ENCODE measurements at places on chromosomes 7 and 10.

- DNase-seq: no peak
These were observed 27.6 kb upstream of the PRPF18 start for GRCh38 chr10:13559124-13559700.

DNA sequence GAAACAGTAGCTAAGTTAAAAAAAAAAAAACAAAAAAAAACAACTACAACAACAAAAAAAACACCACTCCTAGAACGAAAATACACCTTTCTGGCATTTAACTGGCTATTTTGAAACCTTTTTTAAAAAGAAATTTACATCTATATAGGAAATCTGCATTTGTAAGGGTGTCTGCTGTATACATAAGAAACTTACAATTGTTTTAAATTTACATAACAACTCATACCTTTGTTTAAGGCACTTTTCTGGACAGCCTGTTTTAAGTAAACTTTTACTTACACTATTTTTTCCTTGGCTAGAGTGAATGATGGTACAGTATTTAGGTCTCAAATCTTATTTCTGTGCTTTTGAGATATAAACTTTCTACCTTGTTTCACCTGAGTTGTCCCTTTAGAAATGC is 34.0 kb upstream of the PAPSS2 start:
- DNase-seq: no peak

DNA sequence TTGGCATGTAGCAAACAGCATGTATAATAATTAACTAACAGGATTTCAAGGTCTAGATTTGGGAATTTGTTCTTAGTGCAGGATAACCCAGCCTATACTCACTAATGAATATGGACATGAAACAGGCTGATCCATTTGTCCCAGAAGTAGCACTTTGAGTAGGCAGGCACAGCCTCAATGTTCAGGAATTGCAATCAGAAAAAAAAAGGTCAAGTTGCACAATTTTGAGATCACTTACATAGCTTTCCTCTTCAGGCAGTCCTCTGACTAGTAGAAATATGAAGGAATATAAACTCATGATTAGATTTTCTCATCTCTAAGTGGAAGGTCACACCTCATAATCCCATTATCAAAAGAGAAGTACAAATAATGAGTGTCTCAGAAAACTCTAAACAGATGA is 921.4 kb upstream of the CELF2 start:
- no peak for DNase-seq

DNA sequence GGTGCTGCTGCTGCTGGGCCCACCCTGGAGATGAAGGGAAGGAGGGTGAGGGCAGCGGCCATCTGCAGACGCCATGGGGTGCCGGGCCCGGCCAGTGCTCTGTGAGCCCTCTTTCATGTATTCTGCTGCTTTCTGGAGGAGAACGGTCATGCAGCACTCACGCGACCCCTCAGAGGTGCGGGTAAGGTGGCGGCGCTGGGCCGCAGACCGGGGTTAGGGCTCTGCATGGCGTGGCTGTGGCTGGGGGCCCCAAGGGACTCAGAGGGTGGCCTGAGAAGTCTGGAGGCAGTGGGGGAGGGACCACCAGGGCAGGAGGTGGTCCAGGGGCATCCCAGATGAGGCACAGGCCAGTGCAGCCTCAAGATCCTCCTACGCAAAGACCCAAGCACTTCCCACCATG is 275.5 kb downstream of the ELFN1 start:
- DNase-seq: no peak

DNA sequence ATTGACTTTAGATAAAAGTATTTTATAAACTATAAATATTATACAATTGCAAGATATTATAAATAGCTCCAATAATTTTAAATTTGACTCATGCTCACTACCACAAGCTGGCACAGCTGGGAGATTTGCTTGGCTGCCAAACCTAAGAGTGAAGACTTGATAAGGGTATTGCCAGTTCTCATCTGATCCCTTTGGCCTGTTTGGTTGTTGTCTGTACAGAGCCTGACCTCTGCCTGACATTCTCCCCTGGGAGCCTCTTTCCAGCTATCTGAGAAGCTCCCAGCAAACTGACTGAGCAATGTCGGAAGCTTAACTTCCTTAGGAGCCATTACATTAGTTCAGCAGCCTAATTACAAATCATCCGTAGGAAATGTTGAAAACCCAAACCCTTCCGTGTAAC is 10.2 kb upstream of the LMOD2 start:
- DNase-seq: no peak

DNA sequence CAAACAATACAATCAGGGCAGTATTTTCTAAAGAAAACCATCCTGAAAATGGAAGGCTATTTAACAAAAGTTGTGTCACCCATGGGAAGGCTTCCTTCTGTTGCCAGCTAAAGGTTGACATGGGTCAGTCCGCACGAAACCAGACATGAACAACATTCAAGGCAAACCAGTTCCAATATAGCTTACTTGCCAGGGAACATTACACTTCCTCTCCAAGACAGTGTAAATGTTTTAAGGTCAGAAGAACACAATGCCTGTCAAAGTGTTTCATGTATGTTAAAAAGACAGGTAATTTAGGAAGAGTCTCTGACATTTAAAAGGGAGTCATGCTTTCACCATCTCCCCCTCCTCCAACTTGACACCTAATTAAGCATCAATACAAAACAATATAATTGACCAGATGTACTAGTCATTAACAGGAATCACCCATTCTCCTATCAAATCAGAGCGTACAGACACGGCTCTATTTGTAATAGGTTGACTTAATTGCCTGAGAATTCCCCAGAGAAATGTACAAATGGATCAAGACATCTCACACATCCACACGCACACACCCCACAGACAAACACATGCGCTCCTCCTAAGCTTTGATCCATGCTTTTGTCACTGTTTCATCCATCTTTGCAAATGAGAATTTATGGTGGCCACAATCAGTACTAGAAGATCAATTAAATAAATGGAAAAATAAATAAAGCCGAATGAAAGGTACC is 69.5 kb downstream of the CACNA2D1 start:
- DNase-seq: no peak

GRCh38 chr7:30995536-30995935 is 31.8 kb downstream of the GHRHR start:
- no peak for DNase-seq

- peak; percentile 27 for DNase-seq
These were observed 229.0 kb downstream of the STK31 start for GRCh38 chr7:23938937-23939552.

DNA sequence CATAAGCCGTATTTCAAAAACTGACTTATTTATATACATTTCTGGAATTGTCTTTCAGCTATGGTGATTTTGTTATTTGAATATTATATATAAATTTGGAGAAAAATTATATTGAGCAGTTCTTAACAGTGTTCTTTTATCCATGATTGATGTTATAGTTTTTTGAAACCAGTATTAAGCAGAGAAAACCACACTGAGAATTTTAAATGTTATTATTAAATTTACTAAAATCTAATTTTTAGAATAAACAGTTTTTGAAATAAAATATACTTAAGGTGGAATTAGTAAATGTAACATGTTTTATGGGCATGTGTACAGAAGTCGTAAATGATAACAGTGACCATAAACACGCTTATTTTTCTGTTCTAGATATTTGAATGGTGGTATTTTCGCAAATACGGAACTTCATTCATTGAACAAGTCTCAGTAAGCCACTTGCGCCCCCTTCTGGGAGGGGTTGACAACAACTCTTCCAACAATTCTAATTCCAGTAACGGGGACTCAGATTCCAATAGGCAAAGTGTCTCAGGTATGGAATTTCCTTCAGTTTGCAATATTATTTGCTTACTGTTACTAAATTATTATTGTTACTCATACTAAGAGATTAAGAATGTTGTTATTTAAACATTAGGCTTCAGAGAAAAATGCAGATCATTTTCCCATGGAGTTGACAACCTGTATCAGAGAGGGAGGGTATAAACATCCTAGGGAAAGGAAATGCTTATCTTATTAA is 166.1 kb downstream of the ST7 start:
- DNase-seq: peak; percentile 84

GRCh38 chr10:29535012-29535777 is 99.6 kb downstream of the SVIL start:
- DNase-seq: peak; percentile 33

DNA sequence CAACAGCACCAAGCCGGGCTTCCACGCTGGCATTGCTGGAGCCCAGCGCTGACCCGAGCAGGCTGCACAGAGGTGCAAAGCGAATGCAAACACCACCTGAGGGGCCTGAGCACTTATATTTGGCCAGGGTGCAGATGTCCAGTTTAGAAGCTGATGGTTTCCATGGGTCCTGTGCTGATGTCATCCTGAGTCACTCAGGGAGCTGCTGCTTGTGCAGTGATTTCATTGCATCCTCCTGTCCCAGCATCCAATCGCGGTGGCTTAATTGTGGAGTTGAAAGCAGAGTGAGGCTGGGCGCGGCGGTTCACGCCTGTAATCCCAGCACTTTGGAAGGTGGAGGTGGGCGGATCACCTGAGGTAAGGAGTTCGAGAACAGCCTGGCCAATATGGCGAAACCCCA is 410.2 kb upstream of the KLF6 start:
- DNase-seq: no peak

GRCh38 chr7:82345886-82346285 is 97.7 kb downstream of the CACNA2D1 start:
- DNase-seq: no peak

GRCh38 chr7:69334701-69335100 is 263.6 kb upstream of the AUTS2 start:
- no peak for DNase-seq

- no peak for DNase-seq
These were observed 32.8 kb downstream of the SLC16A12 start for GRCh38 chr10:89502549-89502948.
